Ovary (tissue), 10 donors: ENCODE measurements at places on chromosomes 12 and 14.

GRCh38 chr12:48969833-48970701 lies 1.5 kb downstream of the WNT10B start:
- H3K4me1 ChIP-seq: peaks cover 4% of the 10 kb centered on the region
- no peaks in the 10 kb centered on the region for H3K27me3 ChIP-seq
- H3K27ac ChIP-seq: no peak overlapping the region
- no peak for DNase-seq
- H3K36me3 ChIP-seq: no peaks in the 10 kb centered on the region

- H3K4me3 ChIP-seq: no peak overlapping the region
- peak; percentile 52 for DNase-seq
- no peaks in the 10 kb centered on the region for H3K36me3 ChIP-seq
- H3K27me3 ChIP-seq: no peaks in the 10 kb centered on the region
Measured at GRCh38 chr12:131066886-131067490, 113.3 kb downstream of the ADGRD1 start.

GRCh38 chr12:71461787-71462328 lies 22.3 kb downstream of the LGR5 start:
- no peak for DNase-seq
- no peaks in the 10 kb centered on the region for H3K36me3 ChIP-seq
- no peaks in the 10 kb centered on the region for H3K4me1 ChIP-seq
- no peaks in the 10 kb centered on the region for H3K27me3 ChIP-seq
- H3K27ac ChIP-seq: no peak overlapping the region

- H3K27ac ChIP-seq: no peak overlapping the region
- H3K36me3 ChIP-seq: no peaks in the 10 kb centered on the region
- H3K27me3 ChIP-seq: no peaks in the 10 kb centered on the region
- no peak for DNase-seq
Measured at GRCh38 chr12:93972411-93973208, 175.8 kb upstream of the PLXNC1 start.

DNA sequence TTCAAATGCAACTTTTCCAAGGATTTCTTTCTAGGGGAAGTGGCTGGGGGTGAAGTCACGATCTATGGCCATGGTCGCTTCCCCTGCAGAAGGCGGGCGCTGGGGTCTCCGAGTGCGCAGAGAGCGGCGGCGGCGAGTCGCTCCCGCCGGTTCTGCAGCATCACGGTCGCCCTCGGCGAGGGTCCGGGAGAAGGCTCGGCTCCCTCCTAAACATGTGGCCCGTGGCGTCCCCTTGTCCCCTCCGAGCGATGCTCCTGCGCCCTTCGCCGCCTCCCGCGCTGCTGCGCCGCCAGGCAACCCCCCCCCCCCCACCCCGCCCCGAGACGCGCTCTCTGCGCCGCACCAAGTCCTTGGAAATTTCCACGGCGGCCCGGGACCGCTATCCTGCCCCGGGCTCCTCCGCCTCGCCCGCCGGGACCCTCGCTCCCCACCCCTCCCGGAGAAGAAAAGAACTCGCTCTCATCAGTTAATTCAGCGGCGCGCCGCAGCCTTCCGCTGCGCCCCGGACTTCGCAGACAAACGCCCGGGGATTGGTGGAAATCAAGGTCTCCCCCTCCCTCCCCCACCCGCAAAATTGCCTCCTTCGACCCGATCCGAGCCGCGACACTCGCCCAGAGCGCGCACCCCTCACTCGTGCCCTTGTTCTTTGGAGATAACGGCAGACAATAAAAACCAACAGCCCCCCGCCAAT lies at the start of gene ST8SIA1:
ST8SIA1 (minus strand) TSS at position 298 of the 691 bp plus-strand sequence. CDS start 475 bp downstream, outside the sequence.
- peak; percentile 45 for DNase-seq
- H3K4me3 ChIP-seq: peak within 1 kb of the TSS; percentile 59
- no peaks in the 10 kb centered on the region for H3K27me3 ChIP-seq
- H3K27ac ChIP-seq: no peak within 1 kb of the TSS
- H3K4me1 ChIP-seq: peaks cover 3% of the 10 kb centered on the region

GRCh38 chr12:121240062-121240420 lies 30.1 kb downstream of the P2RX4 start:
- H3K27me3 ChIP-seq: no peaks in the 10 kb centered on the region
- H3K27ac ChIP-seq: peak overlapping the region; percentile 85
- peak overlapping the region; percentile 16 for H3K4me3 ChIP-seq
- no peak for DNase-seq
- peaks cover 9% of the 10 kb centered on the region for H3K4me1 ChIP-seq
- H3K36me3 ChIP-seq: no peaks in the 10 kb centered on the region
